Ovary (tissue), 10 donors: ENCODE measurements at places on chromosomes 16 and 17.

DNA sequence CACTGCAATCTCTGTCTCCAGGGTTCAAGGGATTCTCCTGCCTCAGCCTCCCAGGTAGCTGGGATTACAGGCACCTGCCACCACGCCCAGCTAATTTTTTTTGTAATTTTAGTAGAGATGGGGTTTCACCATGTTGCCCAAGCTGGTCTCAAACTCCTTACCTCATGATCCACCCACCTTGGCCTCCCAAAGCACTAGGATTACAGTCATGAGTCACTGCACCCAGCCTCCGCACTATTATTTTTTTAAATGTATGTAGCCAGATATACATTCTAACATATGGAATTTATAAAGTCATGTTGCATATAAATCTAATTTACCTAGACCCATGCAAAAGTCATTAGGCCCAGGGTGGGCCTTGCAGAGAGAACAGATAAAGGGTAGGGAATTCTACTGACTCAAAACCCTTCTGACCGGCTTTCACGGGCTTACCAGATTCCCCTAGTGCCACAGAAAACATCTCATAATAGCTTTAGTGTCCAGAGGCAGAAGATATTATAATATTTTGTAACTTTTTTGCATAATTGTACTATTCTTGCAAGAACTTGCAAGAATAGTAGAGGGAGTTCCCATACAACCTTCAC lies 20.5 kb upstream of the HELZ start:
- DNase-seq, result no peak

DNA sequence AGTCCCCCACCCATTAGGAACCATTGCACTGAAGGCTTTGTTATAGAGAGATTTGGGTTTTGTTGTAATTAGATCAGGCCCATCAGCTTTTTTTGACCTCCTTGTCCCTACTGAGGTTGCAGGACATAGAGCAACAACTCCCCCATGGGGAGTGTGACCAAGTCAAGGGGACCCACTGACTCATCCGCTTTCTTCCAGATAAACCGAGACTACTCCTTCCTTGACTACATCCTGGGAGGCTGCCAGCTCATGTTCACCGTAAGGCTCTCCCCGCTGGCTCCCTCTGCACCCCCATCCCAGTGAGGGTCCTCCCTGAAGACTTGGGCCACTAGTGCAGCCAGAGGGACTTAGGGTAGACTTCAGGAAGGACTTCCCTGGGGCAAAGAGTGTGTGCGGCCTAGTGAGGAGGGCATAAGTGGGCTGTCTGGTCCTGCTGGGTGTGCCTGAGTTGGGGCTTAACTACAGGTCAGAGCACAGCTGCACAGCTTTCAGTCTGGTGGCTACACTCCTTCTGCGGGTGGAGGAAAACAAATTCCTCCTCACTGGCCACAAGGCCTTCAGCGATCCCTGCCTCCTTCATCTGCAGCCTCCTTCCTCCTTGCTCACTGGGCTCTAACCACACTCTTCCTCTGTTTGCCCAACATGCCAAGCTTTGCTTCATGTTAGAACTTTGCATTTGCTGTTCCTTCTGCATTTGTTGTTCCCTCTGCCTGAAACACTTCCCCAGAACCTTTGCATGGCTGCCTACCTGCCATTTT lies 31.0 kb downstream of the CPNE2 start:
- DNase-seq, result no peak

GRCh38 chr17:42979511-42980273 lies at the start of gene PTGES3L:
TSS of gene PTGES3L (minus strand) at chr17:42980080. CDS start at chr17:42980053, 27 bp downstream.
- DNase-seq, result peak; percentile 52

DNA sequence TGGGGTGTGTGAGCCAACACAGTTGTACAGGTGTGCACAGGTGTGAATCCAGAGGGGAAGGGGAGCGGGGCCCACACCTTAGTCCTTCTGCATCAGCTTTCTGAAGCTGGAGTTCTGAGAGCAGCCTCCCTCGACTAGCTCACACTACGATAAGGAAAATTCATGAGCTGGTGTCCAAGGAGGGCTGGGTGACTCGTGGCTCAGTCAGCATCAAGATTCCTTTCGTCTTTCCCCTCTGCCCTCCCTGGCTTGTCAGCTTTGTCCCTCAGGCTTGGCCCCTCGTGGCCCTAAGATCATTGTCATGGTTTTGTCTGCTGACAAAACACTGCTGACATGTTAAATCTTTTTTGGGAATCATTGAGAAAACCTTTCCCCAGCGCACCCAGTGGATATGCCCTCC lies 47.5 kb downstream of the OR1D5 start:
- no peak for DNase-seq

DNA sequence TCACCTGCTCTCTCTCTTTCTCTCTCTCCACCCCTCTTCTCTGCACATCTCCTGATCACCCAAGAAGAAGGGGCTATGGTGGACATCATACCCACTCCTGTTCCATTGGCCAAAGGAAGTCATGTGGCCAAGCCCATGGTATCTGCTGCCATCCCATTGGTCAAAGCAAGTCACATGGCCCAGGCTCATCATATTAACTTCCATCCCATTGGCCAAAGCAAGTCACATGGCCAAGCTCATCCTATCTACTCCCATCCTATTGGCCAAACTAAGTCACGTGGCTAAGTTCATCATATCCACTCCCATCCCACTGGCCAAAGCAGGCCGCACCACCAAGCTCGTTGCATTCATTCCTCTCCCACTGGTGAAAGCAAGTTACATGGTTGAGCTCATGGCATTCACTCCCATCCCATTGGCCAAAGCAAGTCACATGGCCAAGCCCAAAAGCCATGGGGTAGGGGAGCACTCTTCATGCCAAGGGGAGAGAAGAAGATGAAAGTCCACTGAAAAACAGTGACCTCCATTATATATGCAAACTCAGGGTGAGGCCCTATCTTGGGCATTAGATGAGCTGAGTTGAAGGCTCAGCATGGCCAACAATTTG lies 29.2 kb downstream of the SNX20 start:
- no peak for DNase-seq

DNA sequence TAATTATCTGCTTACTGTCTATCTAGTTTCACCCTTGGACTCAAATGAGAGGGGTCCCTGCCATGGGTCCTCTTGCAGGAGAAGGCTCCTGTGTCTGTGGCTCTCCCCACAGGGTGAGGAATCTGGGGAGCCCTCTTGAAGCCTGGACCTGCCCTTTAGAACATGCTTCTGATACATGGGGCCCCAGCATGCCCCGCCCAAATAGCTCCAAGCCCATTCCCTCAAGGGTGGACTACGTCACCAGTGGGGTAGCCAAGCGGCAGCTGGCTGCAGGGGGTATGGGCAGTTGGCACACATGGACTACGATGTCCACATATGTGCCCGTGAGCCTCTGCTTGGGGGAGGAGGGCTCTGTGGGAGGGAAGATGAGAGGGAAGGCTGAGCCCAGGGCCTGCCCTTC lies 39.3 kb downstream of the ARHGAP27 start:
- DNase-seq, result no peak

- DNase-seq, result peak; percentile 15
Measured at GRCh38 chr17:58317421-58318064, 11.1 kb downstream of the TSPOAP1 start.

- no peak for DNase-seq
Measured at GRCh38 chr17:41329279-41329948, 13.9 kb upstream of the KRTAP17-1 start.
